ENCODE measurements at places on chromosomes 12 and 14. TPM values are rescaled to one million over a fixed set of nuclear protein-coding genes. Genes with fewer than 3 reads are reported as not detected.

HHIPL1 gene
- 1.7 TPM for total RNA-seq

KLRG1 gene
- 6.5 TPM for total RNA-seq

CINP gene
- 31.9 TPM for total RNA-seq

DNA sequence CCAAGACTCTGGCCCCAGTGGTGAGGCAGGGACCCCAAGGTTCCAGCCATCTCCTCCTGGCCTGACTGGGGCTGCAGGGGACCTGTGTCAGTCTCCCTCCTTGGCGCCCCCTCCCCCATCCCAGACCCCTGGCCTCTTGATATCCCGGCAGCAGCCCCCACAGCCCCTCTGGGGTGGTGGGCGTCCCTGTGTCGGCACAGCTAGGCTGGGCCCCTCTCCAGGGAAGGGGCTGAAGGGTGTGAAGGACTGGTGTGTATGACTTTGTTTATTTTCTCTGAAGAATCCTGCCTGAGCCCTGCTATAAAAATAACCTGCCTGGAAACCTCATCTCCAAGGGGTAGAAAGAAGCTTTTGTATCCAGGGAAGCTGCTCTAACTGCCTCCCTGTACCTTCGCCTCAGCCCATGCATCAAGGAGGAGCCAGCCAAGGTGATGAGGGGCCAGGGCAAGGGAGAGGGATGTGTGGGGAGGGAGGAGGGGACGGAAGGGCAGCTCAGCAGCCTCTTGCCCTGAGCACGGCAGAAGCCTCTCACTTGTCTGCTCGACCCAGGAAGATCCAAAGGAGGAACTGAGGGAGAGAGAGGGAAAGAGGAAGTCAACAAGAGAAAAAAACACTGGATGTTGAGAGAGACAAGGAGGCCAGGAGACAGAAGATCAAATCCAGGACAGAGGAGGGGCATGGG is 25.4 kb upstream of the COL2A1 start:
- no peaks in the 10 kb centered on the region for H3K36me3 ChIP-seq
- no peak for DNase-seq
- no peak overlapping the region for H3K4me3 ChIP-seq

USP44 gene
- total RNA-seq: 18.6 TPM

ATN1 gene
- 113 TPM for total RNA-seq

GRCh38 chr14:63276492-63277342 is 42.0 kb downstream of the GPHB5 start:
- H3K36me3 ChIP-seq: peaks cover 5% of the 10 kb centered on the region
- DNase-seq: no peak
- no peak overlapping the region for H3K4me3 ChIP-seq
- H3K4me1 ChIP-seq: no peaks in the 10 kb centered on the region
- no peaks in the 10 kb centered on the region for H3K27me3 ChIP-seq
